ENCODE measurements at places on chromosomes 3 and 15. TPM values are rescaled to one million over a fixed set of nuclear protein-coding genes. Genes with fewer than 3 reads are reported as not detected.

The SEMA3B gene
- total RNA-seq, result 136 TPM

- H3K4me1 ChIP-seq, result peaks cover 33% of the 10 kb centered on the region
- peaks cover 24% of the 10 kb centered on the region for H3K36me3 ChIP-seq
- no peak for DNase-seq
- H3K27ac ChIP-seq, result no peak overlapping the region
- H3K27me3 ChIP-seq, result no peaks in the 10 kb centered on the region
Observed at GRCh38 chr3:71022551-71023335, 560.8 kb downstream of the FOXP1 start.

GRCh38 chr3:36911990-36912804 lies 32.7 kb downstream of the TRANK1 start:
- no peak for DNase-seq
- no peaks in the 10 kb centered on the region for H3K36me3 ChIP-seq
- H3K27ac ChIP-seq, result peak overlapping the region; percentile 84
- H3K4me3 ChIP-seq, result no peak overlapping the region

The UQCC5 gene
- total RNA-seq, result 1.3 TPM

DNA sequence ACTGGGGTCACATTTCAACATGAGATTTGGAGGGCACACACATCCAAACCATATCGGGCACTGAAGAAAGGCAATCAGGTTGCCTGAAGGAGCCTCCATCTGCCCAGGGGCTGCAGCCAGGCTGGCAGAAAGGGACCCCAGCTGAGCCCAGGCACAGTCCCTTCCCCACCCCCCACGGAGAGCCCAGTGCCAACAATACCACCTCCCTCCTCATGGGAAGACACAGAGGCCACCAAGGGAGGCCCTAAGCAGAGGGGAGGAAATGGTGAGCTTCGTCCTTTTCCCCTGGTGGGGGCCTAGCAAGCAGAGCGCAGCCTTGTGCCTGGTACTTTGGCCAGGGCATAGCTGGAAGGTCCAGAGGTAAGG lies 3.0 kb upstream of the STRA6 start:
- H3K4me1 ChIP-seq, result peaks cover 5% of the 10 kb centered on the region
- H3K27ac ChIP-seq, result no peak overlapping the region
- H3K36me3 ChIP-seq, result no peaks in the 10 kb centered on the region
- peaks cover 7% of the 10 kb centered on the region for H3K27me3 ChIP-seq
- DNase-seq, result no peak

DNA sequence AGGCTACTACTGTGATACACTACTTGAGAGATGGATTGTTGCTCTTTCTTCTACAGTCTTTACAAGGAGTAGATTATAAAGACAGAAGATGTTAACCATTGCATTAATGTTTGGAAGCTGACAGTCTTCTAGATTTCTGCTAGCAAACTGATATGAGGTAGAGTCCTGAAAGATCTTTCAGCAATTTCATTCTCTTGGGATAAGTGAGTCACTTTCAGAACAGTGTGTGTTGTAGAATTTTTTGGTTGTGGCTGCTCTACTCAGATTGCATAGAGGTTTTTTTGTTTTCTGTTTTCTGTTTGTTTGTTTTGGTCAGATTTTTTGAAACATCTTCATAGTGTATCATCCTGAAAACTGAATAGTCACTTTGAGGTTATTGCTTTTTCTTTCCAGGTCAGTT lies 17.1 kb downstream of the TNFSF10 start:
- no peak for DNase-seq
- no peak overlapping the region for H3K4me3 ChIP-seq
- no peak overlapping the region for H3K27ac ChIP-seq
- peaks cover 51% of the 10 kb centered on the region for H3K36me3 ChIP-seq
- no peaks in the 10 kb centered on the region for H3K27me3 ChIP-seq
- no peaks in the 10 kb centered on the region for H3K4me1 ChIP-seq

DNA sequence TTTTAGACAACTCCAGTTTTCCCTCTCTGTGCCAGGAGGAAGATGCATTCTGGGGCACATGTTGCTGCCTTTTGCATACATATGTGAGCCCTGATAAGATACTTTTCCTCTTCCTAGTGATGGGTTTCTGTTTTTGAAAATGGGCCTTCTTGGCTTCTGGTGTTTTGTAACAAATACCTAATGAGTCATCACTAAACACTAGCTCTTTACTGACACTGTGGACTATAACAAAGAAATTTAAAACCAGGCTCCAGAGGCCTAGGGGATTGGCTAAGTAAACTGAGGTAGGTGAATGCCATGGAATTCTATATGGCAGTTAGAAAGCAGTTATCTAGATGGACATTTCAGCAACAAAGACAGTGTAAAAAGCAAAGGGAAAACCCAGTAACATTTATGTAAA lies 93.4 kb upstream of the NR2E3 start:
- no peaks in the 10 kb centered on the region for H3K36me3 ChIP-seq
- no peak for DNase-seq
- no peak overlapping the region for H3K4me3 ChIP-seq
- H3K4me1 ChIP-seq, result peaks cover 11% of the 10 kb centered on the region
- no peak overlapping the region for H3K27ac ChIP-seq

DNA sequence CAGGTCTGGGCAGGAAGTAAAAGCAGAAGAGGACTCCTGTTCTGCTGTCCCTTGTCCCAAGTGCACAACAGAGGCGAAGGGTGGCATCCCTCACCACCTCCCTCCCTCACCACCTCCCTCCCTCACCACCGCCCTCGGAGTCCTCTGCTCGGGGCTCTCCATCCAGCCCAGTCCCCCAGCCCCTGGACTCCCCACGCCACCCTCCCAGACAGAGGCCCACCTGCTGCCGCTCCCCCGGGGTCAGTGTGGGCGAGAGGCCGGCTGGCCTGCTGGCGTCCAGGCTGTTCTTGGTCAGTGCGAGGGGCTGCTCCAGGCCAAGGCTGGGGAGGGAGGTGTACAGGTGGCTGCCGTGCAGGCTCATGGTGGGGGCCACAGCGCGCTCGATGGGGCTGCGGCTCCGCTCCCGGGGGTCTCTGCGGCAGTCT lies 79.1 kb downstream of the VGLL4 start:
- H3K36me3 ChIP-seq, result peaks cover 64% of the 10 kb centered on the region
- no peak overlapping the region for H3K4me3 ChIP-seq
- no peaks in the 10 kb centered on the region for H3K27me3 ChIP-seq

- no peaks in the 10 kb centered on the region for H3K27me3 ChIP-seq
- H3K36me3 ChIP-seq, result peaks cover 43% of the 10 kb centered on the region
- H3K4me3 ChIP-seq, result peak overlapping the region; percentile 5
- H3K4me1 ChIP-seq, result peaks cover 82% of the 10 kb centered on the region
Observed at GRCh38 chr3:53171827-53172505, 11.0 kb downstream of the PRKCD start.

The EBLN2 gene
- total RNA-seq, result 1.4 TPM

Measured in stomach (tissue), 19 donors.